ENCODE measurements at places on chromosomes 2 and 18.

DNA sequence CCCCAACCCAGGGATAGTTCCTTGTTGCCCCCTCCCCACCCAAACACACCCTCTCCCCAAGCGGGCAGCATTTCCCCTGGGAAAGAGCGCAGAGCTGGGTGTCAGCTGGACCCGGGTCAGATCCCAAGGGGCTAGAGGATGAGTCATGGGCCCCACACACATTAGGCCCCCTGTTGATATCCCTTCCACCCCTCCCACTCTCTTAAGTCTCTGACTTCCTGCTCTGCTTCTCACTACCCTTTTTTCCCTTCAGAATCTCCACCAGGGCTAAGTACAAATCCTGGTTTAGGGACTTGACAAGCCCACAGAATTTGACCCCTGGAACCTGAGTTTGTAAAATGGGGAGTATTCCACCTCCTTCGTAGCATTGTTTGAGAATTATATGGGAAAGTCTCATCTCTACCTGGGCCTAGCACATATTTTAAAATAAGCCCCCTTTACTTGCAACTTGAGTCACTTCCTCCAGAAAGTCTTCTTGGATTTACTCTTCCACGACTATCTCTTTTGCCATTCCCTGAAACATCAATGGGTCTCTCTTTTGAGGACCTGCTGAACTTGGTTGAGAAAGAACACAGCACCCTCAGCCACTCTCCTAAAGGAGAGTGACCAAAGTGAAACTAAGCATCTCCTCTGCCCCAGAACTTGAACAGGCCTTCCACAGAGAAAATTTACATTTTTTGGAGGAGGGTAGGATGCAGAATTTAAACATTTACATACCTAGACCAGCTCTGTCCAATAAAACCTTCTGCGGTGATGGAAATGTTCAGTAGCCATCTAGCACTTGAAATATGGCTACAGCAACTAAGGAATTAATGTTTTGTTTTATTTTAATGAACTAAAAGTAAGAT, 4.7 kb downstream of the RTKN start:
- DNase-seq, result no peak

DNA sequence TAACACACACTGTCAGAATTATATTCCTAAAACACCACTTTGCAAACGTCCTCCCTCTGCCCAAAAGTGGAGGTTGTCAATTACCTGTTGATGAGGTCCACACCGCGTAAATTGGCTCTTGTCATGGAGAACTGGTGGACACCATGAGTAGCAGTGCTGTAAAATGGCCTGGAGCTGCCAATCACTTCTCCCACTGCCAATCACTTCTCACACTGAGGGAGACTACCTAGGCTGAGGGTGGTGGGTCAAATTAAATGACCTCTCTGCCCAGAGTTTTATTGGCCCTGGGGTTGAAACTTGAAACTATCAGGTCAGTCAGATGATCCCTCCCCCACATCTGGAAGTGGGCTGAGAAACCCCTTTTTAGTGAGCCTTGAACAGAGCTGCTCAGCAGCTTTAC, 89.6 kb downstream of the SOWAHC start:
- no peak for DNase-seq

GRCh38 chr2:101613056-101613704, 84.3 kb upstream of the MAP4K4 start:
- DNase-seq, result no peak

DNA sequence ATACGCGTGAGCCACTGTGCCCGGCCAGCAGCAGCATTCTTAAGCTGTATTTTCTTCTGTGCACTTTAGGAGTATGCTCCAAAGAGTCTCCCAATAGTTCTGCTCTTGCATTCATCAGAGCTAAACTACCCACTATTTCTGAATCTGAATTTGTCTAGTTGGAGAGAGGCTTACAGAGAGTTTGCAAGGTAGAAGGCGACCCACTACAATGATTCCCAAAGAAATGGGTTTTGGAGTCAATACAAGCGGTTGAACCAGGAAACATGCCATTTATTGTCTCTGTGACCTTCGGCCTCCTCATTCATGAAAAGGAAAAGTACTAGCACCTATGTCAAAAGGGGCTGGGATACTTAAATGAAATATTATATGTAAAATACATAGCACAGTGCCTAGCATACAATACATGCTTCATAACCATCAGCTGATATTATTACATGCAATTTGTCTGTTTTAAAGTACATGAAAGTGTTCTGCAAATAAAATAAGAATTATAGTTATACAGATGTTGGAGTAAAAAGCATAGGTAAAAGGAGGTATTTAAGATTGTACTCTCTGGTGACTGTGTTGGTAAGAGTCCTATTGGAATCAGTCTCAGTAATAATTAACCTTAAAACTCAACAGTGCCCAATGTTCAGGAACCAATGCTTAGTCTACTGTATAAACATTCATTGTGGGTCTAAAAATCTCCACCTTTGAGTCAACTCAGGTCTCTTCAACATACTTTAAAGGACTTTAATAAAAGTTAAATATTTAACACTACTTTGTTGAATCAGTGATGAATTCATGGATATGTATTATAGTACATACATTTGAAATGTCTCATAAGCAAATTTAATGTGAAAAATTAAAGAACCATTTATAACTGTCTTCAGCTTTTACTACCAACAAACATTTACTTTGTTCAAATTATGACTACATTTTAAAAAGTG, 89.8 kb upstream of the GRB14 start:
- DNase-seq, result no peak

GRCh38 chr2:122831649-122832048, 1076.2 kb downstream of the TSN start:
- no peak for DNase-seq

- no peak for DNase-seq
Measured at GRCh38 chr2:174035981-174036742, 71.0 kb upstream of the SP3 start.

GRCh38 chr2:188596054-188596453, 304.4 kb downstream of the GULP1 start:
- DNase-seq, result no peak

- no peak for DNase-seq
Measured at GRCh38 chr2:40579247-40579646, 127.4 kb upstream of the SLC8A1 start.

- peak; percentile 36 for DNase-seq
Measured at GRCh38 chr18:59140302-59140885, 710 bp downstream of the SEC11C start.

GRCh38 chr2:161017780-161018470, 142.3 kb upstream of the TANK start:
- DNase-seq, result no peak

DNA sequence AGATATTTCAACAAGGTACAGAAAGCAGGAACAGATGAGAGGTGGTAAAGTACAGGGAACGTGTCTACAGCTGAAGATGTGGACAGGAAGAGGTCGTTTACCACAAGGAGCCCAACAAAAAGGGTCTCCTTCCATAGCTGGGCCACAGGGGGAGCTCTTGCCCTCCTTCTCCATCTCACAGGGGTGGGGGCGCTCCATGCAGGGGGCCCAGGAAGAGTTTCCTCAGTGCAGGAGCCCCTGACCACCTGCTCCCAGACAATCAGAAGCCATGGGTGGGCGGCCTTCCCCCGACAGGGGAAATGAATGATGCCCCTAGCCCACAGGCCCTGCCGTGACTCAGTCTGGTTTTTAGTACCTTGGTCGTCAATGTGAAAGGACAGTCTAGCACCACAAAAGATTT, 163.6 kb upstream of the ZNF516 start:
- no peak for DNase-seq

DNA sequence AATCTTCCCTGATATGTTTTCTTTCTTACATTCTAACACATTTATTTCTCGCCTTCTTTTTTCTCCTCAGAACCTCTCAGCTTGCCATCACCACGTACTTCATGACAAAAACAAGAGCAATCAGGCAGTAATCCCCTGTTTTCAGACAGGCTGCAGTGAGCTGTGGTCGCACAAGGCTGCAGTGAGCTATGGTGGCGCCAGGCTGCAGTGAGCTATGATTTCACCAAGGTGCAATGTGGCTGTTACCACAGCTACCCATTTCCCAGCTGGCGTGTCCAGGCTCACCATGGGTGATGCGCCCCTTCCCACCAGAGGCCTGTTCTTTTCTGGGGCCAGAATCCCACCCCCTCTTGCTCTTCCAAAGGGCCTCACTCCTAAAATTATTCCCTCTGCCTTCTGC, 25.8 kb downstream of the TCF23 start:
- no peak for DNase-seq

GRCh38 chr2:20671036-20671735, 4.2 kb downstream of the GDF7 start:
- no peak for DNase-seq

DNA sequence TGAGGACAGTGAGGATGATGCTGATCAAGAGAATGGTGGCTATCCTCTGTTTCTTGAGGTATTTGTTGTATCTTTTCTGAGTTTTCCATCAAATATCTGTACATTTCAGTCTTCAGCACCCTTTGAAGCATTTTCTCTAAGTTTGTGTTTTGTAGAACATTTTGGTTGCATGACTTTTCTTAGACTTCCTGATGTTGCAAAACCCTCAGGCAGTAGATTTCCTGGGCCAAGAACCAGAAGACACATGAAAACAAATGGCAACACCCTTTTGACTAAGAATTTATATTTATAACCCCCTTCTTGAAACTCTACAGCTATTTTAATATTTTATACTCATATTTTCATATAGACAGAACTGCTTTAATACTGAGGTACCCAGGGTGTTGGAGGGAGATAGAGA, 16.2 kb downstream of the HNMT start:
- no peak for DNase-seq

DNA sequence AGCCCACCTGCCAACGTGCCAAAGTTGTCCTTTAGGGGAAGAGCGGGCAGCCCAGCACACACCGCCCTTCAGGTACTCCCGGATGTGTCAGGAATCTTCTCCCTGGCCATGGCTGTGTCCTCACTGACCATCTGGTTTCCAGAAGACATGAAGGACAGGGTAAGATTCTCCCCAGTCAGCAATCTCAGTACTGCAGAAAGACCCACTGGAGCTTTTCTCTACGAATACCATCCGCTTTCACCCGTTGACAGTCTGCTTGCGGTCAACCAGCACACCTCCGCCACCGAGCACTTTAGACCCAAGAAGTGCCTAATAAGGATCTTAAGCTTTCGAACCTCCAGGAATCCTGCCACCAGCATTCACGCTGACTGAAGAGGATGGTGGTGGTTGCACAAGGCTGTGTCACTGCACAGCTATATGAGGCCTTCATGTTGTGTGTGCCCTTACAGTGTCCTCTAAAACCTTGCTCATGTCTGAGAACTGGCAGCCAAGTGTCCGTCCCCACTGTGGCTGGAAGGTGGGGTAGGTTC, 42.7 kb upstream of the ITM2C start:
- DNase-seq, result no peak

- no peak for DNase-seq
Measured at GRCh38 chr2:181306785-181307184, 150.4 kb upstream of the ITGA4 start.

GRCh38 chr2:184721881-184722280, 123.6 kb downstream of the ZNF804A start:
- DNase-seq, result no peak

- no peak for DNase-seq
Measured at GRCh38 chr2:240508832-240509545, 48.8 kb downstream of the ANKMY1 start.

GRCh38 chr18:45940724-45941123, 26.4 kb downstream of the EPG5 start:
- DNase-seq, result no peak

- no peak for DNase-seq
Measured at GRCh38 chr2:30404319-30405259, 42.5 kb upstream of the LCLAT1 start.

GRCh38 chr2:118489712-118490299, 357.6 kb downstream of the EN1 start:
- DNase-seq, result no peak

- no peak for DNase-seq
Measured at GRCh38 chr2:48144777-48145176, 238.5 kb upstream of the FBXO11 start.

DNA sequence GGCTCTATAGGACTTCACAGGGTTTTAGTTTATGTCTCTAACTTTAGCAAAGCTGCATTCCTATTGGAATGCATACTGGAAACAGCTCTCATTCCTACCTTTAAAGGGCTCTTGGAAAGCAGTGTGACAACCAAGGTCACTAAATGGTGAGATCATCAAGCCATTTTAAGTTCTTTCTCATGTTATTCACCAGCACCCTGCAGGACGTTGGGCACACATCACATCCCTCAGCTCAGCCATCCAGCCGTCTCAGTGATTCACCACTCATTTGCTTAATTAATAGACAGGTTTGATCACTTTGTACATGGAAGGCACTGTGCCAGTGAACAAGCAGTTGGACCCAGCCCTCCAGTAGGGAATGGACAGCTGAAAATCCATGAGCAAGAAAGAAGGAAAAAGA, 32.2 kb upstream of the RBM44 start:
- peak; percentile 63 for DNase-seq

GRCh38 chr2:192379736-192380135, 185.0 kb upstream of the TMEFF2 start:
- no peak for DNase-seq

DNA sequence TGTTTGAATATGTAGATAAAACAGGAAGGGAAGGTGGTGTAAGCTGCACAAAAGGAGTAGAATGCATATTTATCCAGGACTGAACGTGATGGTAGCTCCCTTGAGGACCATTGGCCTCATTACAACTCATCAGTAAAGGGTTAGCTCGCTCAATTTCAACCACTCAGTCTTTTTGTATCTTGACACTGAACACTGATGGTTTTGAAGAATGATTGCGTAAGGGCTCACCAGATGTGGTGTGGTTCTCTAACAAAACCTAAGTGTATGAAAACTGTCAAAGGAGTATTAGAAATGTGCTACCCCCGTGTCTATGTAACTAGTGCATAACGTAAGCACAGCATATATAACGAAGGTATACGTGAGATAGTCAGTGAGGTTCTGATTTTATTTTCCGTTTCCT, 272.4 kb upstream of the THSD7B start:
- no peak for DNase-seq

DNA sequence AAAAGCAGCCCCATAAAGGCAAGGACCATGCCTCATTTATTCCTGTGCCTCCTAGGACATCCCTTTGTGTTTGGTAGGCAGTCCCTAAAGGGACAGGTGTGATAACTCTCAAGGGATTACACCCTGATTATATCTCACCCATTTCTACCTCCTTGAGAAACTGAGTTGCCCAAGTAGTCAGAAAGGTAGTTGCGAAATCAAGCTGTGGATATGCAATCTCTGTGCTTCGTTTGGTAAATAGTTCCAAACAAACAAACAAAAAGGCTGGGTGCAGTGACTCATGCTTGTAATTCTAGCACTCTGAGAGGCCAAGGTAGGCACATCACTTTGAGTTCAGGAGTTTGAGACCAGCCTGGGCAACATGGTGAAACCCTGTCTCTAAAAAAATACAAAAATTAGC, 100.2 kb upstream of the ARL5A start:
- no peak for DNase-seq

DNA sequence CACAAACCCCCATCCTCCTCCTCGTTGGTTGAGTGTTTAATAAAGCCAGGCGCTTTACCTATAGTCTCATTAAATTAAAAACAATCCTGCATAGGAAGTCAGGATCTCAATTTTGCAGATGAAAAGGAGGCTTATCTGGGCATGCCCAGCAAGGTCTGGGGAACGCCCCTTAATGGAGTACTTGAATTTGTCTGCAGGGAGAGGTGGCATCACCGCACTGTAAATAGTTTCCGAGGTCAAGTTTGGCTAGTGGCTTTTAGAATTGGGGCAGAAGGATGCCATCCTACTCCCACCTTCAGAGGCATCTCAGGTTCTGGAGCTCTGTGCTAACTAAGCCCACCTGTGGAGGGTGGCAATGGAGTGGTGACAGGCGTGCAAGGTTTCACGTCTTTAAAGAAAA, 149.2 kb downstream of the TGIF1 start:
- DNase-seq, result no peak

GRCh38 chr18:55252053-55252675, 292.9 kb upstream of the CCDC68 start:
- no peak for DNase-seq
